ENCODE measurements at places on chromosomes 13 and 19.

DNA sequence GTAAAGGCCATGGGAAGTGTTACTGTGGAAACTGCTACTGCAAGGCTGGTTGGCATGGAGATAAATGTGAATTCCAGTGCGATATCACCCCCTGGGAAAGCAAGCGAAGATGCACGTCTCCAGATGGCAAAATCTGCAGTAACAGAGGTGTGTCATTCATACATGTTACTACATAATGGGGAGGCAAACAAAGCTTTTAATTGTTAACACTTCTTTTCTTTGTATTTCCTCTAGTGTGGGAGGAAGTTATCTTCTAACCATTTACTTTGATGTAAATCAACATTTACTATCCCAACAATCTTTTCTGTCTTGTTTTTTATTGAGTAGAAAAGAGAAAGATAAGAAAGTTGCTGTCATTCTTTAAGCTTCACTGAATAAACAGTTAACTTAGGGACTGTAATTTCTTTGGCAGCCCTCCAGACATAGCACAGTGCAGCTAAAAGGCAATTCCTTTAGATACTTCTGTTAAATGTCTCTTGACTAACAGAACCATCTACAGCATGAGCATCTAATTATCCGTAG lies 126.9 kb downstream of the ITGBL1 start:
- no peak for DNase-seq

- DNase-seq, result no peak
Measured at GRCh38 chr19:44767295-44768180, 10.2 kb upstream of the CBLC start.

- DNase-seq, result no peak
Measured at GRCh38 chr19:38062959-38063761, 156.2 kb downstream of the SIPA1L3 start.

DNA sequence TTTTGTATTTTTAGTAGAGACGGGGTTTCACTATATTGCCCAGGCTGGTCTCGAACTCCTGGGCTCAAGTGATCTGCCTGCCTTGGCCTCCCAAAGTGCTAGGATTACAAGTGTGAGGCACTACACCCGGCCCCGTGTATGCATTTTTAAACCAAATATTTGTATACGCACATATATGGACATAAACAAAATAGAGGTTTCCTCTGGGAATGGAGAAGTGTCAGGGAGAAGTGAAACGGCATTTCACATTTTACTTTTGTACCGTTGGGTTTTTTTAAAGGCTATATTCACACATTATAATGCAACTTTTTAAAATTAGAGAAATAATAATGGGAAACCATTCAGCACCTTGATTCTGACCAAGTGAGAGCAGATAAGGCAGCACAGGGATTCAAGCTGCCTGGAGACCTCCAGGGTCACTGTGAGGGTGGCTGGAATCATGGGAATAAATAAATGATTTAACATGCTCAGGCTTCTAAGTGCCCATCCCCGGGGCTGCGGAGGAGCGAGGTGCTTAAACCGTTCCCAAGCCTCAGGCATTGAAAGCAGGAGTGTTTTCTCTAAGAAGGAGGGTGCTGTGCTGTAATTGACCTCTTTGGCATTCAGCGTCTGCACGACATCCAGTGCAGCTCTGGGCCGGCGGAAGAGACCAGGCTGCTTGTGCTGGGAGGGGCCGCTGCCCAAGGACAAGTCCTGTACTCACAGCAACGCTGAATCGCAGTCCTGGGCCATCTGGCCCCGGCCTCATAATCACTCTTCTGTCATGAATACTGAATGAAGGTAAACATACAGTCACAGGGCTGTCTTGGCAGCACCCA lies 24.7 kb downstream of the GPR42 start:
- DNase-seq, result no peak

- DNase-seq, result no peak
Measured at GRCh38 chr19:29985196-29985595, 43.2 kb downstream of the URI1 start.

GRCh38 chr19:28960986-28961705 lies 251.8 kb downstream of the UQCRFS1 start:
- DNase-seq, result peak; percentile 77

GRCh38 chr19:51431124-51431523 lies 13.7 kb upstream of the SIGLEC10 start:
- no peak for DNase-seq

- DNase-seq, result no peak
Measured at GRCh38 chr13:67355812-67356476, 125.8 kb upstream of the PCDH9 start.

DNA sequence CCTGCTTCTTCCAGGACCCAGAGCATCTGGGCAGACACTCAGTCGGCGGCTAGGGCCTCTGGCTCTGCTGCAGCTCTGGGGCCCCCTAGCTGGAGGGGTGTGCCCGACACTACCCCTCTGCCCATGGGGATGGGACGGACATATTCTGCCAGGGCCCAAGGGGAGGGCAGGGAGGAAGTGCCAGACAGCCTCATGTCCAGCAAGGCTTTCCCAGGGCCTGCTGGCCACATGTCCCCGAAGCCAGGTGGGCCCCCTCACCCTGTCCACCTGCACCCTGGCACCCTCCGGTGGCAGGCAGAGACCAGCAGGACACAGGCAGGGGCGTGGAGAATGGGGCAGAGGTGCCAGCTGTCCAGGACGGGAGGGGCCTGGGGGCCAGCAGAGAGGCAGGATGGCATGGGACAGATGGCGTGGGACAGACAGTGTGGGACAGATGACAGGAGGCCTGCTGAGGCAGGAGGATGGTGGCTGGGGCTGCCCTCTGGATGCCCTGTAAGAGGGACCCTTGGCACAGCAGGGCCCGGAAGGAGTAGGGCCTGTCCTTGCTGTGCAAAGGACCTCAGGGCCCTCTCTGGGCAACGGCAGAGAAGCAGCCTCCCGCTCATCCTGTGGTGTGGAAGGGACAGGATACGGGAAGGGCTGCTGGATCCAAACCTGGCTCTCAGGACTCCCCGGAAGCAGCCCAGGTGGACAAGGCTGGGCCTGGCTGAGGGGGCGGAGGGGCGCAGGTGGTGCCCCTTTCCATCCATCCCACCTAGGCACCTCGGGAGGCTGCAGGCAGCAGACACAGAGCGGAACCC lies 29.1 kb downstream of the CEBPG start:
- no peak for DNase-seq

DNA sequence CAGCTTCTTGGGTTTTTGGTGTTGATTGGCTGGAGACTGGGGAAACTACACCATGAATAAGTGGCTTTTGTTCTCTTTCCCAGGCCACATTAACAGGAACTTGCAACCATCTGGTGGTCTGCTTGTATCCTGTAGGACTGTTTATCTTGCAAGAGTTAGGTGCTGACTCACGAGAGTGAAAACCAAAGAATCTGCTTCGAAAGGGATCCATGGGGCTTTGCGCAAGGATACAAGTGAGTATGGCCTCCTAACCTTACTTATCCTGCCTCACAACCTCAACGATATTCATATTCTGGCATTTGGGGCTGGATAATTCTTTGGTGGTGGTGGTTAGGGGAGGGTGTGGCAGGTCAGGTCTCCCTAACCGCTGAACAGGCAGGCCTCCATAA lies 4.7 kb upstream of the SIGLECL1 start:
- no peak for DNase-seq

- DNase-seq, result peak; percentile 49
Measured at GRCh38 chr19:31378404-31378803, 29.2 kb upstream of the TSHZ3 start.

- no peak for DNase-seq
Measured at GRCh38 chr13:62327367-62327766, 911.7 kb upstream of the PCDH20 start.

- DNase-seq, result no peak
Measured at GRCh38 chr19:41430922-41431321, 3.7 kb upstream of the B3GNT8 start.

GRCh38 chr19:24029941-24030636 lies 56.9 kb upstream of the ZNF254 start:
- no peak for DNase-seq

- DNase-seq, result no peak
Measured at GRCh38 chr19:18607226-18608101, 865 bp upstream of the CRLF1 start.

GRCh38 chr19:32861596-32861995 lies 8.0 kb downstream of the SLC7A9 start:
- no peak for DNase-seq

DNA sequence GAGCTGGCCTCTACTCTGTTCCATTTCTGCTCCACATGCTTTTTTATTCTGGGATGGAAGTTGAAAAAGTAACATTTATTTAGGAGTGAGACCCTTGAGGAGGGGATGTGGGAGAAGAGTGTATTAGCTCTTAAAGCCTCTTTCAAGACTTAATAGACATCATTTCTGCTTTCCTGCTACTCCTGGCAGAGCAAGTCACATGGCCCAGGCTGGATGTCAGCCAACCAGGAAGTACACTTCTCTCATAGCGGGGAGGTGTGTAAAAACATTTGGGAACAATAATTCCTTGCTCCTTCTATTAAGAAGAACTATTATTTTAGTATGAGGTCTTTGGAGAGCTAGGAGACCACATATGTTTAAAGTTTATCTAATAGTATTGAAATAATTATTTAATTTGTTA lies 40.6 kb upstream of the FAM216B start:
- DNase-seq, result no peak

DNA sequence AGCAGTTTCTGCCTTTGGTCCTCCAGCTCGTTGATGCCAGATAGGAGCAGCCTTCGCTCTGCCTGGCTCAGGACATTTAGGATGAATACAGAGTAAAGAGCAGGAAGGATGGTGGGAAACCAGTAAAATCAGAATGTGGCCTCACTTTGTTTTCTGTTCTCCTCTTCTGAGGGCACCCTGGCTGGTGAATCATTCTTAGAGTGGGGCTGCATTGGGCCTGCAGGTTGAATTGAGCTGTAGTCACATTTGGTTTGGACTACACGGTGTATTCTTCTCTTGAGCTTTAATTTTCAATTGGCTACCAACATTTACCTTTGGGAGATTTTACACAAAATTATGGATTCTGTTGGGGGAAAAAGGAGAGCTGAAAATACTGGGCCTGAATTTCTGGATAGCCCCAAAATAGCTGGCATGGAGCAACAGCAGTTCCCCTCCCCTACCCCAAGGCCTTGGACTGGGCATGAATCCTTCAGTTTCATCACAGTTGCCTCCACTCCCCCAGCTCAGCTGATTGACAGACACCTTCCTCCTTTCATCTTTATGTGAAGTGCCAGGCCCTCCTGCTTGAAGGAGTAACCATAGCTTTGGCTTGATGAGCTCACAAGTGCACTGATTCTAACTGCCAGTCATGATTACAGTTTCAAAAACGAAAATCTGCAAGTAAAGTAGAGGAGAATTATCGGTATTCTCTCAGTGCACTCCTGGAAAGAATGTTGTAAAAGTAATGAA lies 24.3 kb downstream of the ERCC5 start:
- no peak for DNase-seq
